NCI-H1417 (cell line): ENCODE measurements at places on chromosomes 6 and 20.

GRCh38 chr20:21272279-21272678 is 30.9 kb upstream of the XRN2 start:
- no peak for DNase-seq

DNA sequence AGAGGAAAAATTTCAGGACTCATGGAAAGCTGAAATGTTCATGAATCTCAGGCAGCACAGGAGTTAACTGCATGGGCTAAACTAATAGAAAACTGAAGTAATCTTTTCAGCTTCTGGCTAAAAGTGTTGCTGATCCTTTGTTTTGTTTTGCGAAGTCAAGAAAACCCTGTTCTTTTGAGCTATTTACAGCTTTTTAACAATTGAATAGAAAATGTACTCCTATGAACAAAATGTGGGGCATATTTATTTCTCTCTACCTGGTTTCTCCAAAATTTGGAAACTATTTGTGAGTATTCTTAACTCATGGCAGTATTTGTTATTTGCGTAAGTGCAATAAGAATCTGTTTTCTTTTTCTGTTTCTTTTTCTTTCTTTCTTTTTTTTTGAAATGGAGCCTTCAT is 818.8 kb upstream of the CITED2 start:
- DNase-seq: no peak

DNA sequence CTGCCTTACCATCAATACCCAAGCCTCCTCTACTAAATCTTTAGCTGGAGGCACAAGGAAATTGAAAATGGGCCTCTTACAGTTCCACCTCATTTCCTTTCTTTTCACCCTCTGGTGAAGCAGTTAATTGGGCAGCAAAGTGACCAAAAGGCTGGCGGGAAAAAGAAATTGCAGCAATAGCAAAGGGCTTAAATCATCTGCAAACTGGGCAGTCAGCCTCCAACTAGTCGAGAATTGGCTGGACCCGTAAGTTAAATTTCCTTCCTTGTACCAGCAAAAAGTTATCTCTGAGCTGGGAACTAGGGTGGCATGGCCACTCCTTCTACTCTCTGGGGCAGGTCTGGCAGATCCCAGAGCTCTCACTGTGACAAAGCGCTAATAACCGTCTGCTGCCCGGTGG is 33.5 kb downstream of the GHRH start:
- peak; percentile 16 for DNase-seq

- DNase-seq: no peak
Measured at GRCh38 chr20:46009816-46010215, 1.1 kb downstream of the MMP9 start.

- DNase-seq: no peak
Measured at GRCh38 chr20:44646023-44646640, 5.4 kb downstream of the ADA start.

DNA sequence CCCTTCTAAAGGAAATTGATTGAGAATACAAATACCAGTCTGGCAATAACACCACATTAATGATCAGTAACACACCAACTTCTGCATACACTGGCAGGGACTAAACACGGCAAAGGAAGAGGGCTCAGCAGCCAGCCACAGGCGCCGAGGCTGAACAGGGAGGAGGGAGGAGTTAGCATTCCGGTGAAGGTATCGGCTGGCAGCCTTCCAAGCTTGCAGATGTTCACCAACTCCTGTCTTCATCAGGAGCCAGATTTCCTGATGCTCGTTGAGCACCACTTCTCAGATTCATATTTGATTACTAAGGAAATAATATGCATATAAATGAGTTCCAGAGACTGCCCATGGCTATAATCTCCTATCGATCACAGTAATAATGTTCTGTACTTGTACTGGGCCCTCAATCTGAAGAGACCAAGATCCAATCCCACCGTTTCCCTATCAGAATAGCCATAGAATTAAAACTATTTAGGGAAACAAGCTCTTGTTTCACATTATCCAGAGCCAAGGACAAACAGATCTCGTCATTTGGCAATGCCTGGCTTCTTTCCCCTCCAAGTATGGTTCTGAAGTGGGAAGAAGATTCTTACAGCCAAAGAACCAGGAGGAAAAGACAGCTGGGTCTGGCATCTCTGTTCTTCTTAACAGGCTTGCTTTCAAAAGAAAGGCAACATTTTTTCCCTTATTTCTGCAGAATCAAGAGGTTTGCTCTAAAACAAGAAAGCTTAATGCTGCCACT is 42.2 kb downstream of the GFOD1 start:
- DNase-seq: peak; percentile 86

- DNase-seq: peak; percentile 58
Measured at GRCh38 chr6:25659633-25660368, 7.8 kb downstream of the SCGN start.

DNA sequence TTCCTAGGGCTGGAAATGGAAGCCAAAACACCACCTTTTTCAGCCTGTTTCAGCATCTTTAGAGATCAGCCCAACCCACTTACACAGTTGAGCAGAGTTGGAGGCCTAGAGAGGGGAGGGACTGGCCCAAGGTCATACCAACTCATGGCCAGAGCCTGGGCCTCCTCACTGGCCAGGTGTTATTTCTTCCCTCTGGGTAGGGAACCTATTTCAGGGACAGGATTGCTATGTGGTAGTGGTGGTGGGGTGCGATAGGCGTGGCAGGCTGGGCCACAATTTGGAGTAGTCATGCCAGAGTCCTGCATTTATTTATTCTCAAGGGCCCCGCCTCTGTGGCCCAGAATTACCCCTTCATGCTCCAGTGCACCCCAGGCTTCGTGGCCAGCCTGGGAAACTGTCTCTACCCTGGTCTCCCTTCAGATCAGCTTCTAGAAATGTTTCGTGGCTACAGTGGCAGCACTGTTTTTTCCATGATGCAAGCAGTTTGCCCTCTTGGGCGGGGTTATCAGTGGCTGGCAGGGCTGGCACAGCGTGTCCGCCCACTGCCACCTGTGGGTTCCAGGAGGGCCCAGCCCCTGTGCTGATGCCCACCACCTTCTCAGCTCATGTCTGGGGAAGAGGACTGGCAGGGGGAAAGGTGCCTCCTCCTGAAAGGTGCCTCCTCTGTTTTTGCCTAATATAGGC is 6.2 kb downstream of the VEGFA start:
- DNase-seq: no peak

DNA sequence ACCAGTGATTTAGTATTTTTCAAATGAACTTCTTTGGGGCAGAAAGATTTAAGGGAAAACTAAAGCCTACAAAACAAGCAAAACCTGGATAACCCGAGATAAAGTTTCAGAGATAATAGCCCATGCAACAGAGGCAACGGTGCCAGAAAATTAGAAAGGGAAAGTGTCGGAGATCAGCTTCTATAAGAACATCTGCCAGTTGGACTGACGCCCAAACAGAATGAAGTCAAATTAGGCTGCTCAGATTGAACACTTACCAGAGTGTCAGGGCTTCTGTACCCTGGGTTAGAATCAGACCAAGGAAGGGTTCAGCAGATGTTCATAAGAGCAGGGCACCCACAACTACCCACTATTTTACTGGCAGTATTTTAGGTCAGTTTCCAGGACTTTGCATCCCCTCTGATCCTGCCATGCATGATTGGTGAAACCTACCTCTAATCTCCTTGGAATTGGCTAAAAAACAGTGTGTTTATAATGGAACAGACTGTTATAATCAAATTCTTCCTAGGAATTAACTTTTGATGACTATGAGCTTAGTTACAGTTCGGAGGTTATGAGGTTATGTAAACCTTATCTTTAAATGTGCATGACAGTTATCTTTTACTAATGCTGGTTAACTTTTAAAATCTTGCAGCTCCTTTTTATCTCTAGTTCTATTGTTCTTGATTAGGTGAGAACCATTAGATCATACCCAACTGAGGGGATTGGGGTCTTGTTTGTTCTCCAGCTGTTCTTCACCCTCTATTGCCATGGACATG is 13.1 kb downstream of the BMP2 start:
- DNase-seq: no peak

GRCh38 chr20:20366551-20366875 is 1.4 kb upstream of the INSM1 start:
- peak; percentile 63 for DNase-seq

DNA sequence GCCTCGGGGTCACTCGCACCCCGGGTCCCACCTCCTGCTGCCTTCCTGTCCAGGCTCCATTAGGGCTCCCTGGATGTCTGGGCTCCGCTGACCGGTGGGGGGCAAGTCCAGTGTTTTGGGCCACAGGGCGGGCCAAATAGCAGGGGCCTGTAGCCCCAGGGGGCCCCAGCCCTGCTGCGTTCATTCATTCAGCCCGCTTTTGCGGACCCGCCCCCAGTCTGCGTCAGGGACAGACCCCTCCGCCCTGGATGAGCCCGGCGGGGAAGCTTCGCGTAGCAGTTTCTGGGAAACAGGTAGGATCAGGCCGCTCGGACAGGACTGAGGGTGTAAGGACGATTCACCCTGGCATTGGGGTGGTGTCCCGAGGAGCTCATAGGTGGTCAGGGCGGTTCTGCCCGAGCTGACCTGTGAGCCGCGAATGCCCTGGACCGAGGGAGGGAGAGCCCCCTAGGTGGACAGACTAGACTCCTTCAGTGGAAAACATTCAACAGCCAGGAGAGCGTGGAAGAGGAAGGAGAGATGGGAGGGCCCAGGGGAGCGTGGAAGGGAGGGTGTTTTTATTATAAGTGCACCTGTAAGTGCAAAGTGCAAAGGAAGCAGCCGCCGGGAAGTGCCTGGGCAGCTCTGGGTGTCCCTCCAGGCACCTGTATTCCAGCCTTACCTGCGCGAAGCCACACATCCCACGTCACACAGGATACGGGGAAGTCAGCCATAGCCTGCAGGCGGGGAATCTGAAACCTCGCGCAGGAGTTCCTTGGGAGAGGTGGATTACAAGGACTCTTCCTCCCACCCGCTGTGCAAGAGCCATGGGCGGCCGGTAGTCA is 662 bp downstream of the ENTPD6 start:
- DNase-seq: peak; percentile 59

- no peak for DNase-seq
Measured at GRCh38 chr6:25942561-25943147, 12.2 kb upstream of the SLC17A2 start.

DNA sequence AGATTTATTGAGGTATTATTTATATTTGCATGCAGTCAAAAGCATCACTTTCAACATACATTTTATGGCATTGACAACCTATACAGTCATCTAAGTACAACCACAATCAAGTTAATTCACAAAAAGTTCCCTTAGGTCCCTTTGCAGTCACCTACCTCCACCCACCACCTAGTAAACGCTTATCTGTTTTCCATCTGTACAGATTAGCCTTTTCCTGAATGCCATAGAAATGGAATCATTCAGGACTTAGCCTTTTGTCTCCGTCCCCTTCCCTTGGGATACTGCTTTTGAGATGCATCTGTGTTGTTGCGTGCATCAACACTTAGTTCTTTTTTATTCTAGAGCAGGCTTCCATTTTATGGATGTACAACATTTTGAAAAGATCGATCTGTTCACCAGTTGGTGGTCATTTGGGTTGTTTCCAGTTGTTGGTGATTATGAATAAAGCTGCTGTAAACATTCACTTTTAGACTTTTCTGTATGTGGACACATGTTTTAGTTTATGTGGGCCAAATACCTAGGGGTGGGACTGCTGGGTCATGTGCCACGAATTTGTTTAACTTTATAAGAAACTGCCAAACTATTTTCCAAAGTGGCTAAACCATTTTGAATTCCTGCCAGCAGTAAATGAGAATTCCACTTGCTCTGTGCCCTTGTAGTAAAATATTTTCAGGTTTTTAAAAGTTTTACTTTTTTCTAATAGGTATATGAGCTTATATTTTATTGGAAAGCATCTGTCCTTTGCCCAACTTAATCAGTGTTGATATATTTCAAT is 17.6 kb upstream of the IFNGR1 start:
- DNase-seq: no peak

- DNase-seq: no peak
Measured at GRCh38 chr6:71031912-71032311, 75.1 kb upstream of the B3GAT2 start.

- no peak for DNase-seq
Measured at GRCh38 chr6:46370622-46371021, 120.6 kb downstream of the RCAN2 start.

DNA sequence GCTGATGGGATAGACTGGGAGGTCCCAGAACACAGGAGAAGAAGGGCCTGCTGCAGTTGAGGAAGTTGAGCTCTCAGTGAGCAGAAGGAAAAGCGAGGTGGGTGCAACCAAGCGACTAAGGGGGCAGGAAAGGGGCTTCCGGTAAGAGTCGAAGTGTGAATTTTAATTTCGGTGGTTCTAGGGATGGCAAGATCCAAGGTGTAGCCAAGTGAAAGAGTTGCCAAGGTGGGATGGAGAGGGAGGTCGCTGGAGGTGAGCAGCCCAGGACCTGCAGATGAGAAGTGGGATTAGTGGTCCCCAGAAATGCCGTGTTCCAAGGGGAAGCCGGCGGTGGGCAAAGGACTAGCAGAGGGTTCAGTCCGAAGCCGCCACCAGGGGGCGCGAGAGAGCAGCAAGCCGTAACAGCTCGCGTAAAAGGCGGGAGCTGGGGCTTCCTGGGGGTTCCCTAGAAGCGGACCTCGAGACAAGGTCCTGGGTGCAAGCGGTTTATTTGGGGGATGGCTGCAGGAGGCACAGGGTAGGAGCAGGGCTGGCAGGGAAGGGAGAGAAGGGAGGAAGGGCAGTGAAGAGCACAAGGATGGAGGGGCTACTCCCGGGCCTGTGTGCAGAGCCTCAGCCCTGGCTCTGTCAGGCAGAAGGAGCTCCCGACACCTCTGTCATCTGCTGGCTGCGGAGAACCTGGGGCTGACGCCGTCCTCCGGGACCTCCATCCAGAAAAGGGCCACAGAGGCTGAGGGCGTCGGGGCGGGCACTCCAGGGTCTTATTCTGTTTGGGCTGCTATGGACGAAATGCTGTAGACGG is 103.6 kb downstream of the PAX1 start:
- DNase-seq: peak; percentile 22

GRCh38 chr6:66396145-66396544 is 689.1 kb upstream of the EYS start:
- no peak for DNase-seq

DNA sequence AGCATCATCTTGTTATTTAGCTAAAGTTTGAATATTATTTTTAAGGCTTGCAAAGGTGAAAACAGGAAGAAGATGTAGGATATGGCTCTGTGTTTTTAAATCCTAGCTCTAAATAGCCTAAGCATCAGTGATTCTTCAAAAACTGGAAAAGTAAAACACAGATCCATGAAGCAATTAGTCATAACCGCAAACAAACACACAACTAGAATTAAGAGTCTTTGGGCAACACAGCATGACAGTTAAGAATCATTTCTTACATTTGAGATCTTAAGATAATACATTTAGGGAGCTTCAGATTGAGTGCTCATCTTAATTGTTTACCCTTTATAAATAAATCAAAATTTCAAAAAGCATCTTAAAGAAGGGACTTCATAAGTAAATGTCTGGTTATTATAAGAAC is 115.8 kb upstream of the MAP7 start:
- DNase-seq: peak; percentile 5

GRCh38 chr6:148240461-148240840 is 102.2 kb upstream of the SASH1 start:
- DNase-seq: no peak

GRCh38 chr6:33279971-33280511 is 3.1 kb downstream of the B3GALT4 start:
- peak; percentile 16 for DNase-seq

DNA sequence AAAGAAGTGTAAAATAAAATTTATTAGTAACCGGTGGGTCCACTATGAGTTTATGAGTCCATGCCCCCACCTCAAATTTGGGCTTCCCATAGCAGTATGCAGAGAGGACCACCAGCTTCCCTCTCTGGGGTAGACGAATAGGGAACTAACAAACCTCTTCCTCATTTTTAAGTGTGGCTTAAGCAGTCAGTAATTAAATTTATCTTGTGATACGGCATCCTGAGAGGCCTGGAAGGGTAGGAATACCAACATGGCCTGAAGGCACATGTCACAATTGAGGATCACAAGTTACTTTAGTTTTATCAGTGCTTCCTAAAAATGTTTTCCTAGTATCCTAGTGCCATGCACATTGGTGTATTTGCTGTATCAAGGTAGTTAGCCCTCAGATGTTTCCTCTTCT is 239.9 kb downstream of the HIVEP2 start:
- DNase-seq: no peak

GRCh38 chr6:154388803-154389202 is 32.2 kb upstream of the IPCEF1 start:
- DNase-seq: no peak
